ENCODE measurements at places on chromosomes 7 and 10. TPM values are rescaled to one million over a fixed set of nuclear protein-coding genes. Genes with fewer than 3 reads are reported as not detected.

Gene EPC1
- polyA plus RNA-seq, result 78.6 TPM

GRCh38 chr10:6729861-6730344 lies 149.8 kb upstream of the PRKCQ start:
- DNase-seq, result peak; percentile 35

Gene BEND7
- polyA plus RNA-seq, result 20.0 TPM

Gene IGFBP1
- polyA plus RNA-seq, result not detected

Gene RET
- 1.9 TPM for polyA plus RNA-seq

Gene WNT2
- 163 TPM for polyA plus RNA-seq

Gene EBLN1
- not detected for polyA plus RNA-seq

GRCh38 chr10:76769582-76769981 lies 868.0 kb downstream of the KCNMA1 start:
- DNase-seq, result no peak

Gene GOLGA7B
- 0.34 TPM for polyA plus RNA-seq

- no peak for DNase-seq
Measured at GRCh38 chr7:134991469-134992339, 5.4 kb downstream of the AGBL3 start.

Gene SPAG6
- polyA plus RNA-seq, result 6.6 TPM

Gene PPP1R17
- not detected for polyA plus RNA-seq

GRCh38 chr7:2425749-2426148 lies 22.3 kb downstream of the CHST12 start:
- no peak for DNase-seq

Gene ACSM6
- polyA plus RNA-seq, result 0.45 TPM

Gene ZNF853
- 19.4 TPM for polyA plus RNA-seq

GRCh38 chr10:118107040-118107439 lies 60.3 kb upstream of the RAB11FIP2 start:
- DNase-seq, result no peak

DNA sequence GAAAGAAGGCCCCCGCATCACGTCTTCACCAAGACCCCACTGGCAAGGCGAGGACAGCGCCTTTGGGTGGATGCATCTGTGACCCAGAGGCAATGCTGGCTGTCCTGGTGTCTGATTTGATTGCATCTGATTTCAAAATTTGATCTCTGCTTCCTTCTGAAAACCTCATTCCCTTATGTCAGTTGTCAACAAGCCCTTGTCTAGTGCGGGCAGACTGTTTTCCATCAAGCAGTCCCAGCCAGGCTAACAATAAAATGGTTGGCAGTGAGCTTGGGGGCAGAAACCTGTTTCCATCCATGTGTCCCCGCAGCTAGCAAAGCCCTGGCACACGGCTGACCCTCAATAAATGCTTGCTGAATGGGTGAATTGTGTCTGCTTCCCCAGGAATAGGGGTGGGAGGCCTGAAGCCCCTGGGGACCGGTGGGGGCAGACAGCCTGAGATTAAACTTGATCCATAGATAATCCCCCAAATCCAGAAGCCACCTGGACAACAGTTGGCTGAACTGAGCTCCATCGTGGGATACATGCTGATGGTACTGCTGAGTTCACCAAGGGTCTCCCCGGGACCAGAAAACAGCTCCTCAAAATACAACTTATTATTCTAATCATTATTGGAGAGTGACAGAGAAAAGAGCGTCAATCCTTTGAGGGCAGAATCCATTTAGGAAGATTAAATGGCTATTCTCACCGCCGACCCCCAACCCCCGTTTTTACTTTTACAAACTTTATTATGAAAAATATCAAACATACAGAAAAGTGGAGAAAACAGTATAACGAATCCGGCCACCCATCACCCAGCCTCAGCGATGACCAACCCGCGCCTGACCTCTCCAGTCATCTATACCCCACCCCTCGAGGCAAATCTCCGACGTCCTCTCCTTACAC lies 912 bp upstream of the DUSP5 start:
- DNase-seq, result no peak

- no peak for DNase-seq
Measured at GRCh38 chr7:3461923-3462322, 160.9 kb downstream of the SDK1 start.

DNA sequence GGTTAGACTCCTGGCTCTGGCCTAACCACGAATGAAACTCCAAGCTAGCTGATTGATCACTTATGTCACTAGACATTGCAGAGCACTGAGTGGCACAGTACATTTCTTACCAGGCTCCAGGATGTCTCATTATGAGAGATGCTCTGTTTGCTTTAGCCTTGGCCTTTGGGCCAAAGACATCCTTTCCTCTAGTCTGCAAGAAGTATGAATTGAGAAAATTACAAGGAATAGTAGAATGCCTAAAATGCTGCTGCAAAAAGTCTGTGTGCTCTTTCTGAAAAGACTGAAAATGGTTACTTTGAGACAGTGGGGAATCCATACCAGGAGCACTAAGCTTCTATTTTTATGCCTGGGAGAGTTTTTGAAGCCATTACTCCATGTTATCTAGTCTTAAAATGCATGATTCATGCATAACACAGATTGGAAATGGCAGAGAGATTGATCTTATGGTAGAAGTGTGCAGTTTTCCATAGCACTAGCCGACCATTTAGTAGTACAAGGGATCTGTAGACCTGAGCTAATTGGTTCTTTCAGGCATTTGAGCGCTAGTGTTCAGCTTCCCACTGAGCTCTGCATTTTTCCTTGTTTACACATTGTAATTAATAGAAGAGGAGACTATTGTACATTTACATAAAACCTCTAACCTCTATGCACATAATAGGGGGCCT lies 303.8 kb downstream of the PRKG1 start:
- DNase-seq, result no peak

- DNase-seq, result no peak
Measured at GRCh38 chr10:114682532-114682931, 24.5 kb upstream of the ABLIM1 start.

DNA sequence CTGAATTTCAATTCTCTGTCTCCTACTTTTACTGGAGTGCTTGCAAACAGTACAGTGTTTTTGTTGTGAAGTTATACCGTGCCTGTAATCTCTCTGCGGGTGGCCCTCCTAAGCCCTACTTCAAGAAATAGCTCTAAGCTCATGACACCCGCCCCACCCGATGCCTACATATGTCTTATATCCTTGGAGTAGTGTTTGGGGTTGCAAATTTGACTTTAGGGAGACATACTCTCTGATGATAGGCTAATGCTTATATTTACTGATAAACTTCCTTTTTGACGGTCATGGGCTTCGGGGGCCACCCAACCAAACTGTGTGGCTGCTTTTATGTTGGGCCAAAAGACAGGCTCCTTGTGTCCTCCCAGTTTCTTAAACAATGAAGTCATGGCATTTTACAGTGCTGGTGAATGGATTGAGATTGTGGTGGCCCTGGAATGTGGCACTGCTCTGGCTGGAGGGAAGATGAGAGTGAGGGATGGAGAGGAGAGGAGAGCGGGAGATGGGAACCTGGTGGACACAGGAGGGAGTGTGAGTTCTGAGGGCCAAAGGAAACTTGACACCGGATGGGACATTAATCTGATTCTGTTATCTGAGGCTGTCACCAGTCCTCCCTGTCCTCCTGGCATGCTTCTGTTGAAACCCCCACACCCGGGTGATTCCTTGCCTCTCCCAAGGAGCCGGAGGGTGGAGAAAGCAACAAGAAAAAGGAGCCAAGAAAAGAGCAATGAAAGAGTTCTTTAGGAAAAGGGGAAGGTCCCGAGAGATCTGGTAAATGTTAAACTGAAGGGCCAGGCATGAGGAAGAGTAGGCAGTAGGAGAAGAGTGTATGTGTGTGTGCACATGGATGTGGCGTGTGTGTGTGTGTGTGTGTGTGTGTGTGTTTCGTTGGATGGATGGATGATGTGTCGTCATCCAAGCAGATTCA lies 113.3 kb downstream of the TCF7L2 start:
- no peak for DNase-seq

- no peak for DNase-seq
Measured at GRCh38 chr10:7513936-7514335, 103.1 kb upstream of the SFMBT2 start.

GRCh38 chr7:44720301-44720700 lies 28.3 kb upstream of the ZMIZ2 start:
- no peak for DNase-seq

Gene TACC2
- polyA plus RNA-seq, result 24.3 TPM

- no peak for DNase-seq
Measured at GRCh38 chr7:135190703-135191102, 20.2 kb upstream of the CYREN start.

DNA sequence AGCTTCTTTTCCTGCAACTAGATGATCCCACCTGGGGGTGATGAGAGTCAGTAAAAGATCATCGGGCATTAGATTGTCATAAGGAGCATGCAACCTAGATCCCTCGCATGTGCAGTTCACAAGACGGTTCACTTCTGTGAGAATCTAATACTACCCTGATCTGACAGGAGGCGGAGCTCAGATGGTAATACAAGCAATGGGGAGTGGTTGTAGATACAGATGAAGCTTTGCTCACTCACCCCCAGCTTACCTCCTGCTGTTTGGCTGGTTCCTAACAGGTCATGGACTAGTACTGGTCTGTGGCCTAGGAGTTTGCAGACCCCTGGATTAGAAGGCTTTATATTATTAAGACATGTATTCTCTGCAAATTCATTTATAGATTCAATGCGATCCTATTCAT lies 181.6 kb upstream of the MGMT start:
- no peak for DNase-seq

- peak; percentile 73 for DNase-seq
Measured at GRCh38 chr7:47818796-47819606, 129.3 kb downstream of the PKD1L1 start.

DNA sequence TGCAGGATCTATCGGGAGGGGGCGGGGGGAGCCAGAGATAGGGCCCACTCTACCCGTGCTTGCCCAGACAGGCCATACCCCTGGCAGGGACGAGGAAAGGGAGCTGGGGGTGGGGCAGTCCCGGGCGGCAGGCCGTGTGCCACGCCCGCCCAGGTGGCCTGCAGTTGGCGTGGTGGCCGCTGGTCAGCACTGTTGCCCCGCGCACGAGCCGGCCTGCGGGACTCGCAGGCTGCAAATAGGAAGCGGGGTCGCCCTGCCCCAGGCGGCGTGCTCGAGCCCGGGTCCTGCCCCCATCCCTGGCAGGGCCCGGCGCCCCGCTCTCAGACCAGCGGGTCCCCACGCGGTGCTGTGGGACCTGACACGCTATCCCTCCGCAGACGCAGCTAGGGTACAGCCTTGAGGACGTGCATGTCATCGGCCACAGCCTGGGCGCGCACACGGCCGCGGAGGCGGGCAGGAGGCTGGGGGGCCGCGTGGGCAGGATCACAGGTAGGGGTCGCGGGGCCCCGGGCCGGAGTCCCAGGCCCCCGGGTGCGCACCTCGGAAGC lies 6.7 kb downstream of the PNLIPRP2 start:
- DNase-seq, result peak; percentile 14

- DNase-seq, result no peak
Measured at GRCh38 chr7:150856303-150857275, 4.3 kb downstream of the AOC1 start.

- no peak for DNase-seq
Measured at GRCh38 chr7:1651031-1651446, 19.0 kb upstream of the ELFN1 start.

DNA sequence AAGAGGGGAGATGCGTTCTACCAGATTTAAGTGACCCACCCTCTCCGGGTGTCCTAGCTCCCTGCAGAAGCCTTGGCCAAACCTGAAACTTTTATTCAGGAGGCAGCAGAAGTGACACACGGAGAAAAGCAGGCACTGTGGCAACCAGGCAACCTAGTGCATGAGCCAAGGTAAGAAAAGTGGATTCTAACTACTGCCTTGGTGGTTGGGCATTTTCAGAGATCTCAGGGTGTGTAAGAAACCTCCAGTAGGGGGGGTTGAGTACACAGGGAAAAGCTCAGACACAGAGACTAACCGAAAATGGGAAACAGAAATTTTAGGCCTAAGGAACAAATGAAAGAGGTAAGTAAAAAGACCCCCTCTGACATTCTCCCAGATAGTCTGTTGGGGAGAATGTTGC lies 645.7 kb downstream of the ANKRD7 start:
- DNase-seq, result no peak

- no peak for DNase-seq
Measured at GRCh38 chr7:71661671-71662224, 529.8 kb downstream of the GALNT17 start.

DNA sequence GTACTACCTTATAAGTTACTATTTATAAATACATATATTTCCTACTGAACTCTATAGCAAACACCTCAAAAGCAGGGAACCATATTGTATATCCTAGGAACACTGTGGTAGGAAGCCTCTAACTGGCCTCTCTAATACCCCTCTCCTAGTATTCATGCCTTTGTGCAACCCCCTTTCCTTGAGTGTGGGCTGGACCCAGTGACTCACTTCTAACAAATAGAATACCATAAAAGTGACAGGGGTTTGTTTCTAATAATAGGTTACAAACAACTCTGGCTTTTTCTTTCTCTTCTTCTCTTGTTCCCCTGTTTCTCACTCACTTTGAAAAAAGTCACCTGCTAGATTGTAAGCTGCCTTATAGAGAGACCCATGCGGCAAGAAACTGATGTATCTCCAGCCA lies 51.6 kb upstream of the MACC1 start:
- DNase-seq, result no peak

DNA sequence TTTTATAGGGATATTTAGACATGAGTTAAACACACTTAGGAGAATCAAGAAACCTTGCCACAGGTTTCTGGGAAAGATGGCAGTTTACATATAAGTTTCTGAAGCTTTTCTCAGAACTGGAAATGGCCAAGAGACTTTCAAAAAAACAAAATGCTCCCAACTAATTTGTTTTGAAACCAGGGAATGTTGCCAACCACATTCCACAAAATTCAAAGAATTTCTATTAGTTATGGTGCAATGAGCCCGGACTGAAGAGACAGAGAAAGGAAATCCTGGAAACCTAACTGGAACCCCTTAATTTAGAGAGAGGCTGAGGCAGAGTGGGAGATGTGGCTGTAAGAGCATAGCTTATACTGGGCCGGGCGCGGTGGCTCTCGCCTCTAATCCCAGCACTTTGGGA lies 128.5 kb downstream of the PTEN start:
- no peak for DNase-seq

- DNase-seq, result no peak
Measured at GRCh38 chr7:2862831-2863361, 18.8 kb upstream of the GNA12 start.

DNA sequence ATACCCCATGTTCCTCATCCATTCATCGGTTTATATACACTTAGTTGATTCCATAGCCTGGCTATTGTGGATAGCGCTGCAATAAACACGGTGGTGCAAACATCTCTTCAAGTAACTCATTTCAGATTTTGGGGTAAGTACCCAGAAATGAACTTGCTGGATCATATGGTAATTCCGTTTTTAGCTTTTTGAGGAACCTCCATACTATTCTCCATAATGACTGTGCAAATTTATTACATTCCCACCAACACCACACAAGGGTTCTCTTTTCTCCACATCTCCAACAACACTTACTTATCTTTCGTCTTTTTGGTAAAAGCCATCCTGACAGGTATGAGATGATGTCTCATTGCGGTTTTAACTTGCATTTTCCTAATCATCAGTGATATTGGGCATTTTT lies 3.7 kb downstream of the NPFFR1 start:
- no peak for DNase-seq

GRCh38 chr7:22872096-22872807 lies 49.6 kb upstream of the TOMM7 start:
- DNase-seq, result no peak

DNA sequence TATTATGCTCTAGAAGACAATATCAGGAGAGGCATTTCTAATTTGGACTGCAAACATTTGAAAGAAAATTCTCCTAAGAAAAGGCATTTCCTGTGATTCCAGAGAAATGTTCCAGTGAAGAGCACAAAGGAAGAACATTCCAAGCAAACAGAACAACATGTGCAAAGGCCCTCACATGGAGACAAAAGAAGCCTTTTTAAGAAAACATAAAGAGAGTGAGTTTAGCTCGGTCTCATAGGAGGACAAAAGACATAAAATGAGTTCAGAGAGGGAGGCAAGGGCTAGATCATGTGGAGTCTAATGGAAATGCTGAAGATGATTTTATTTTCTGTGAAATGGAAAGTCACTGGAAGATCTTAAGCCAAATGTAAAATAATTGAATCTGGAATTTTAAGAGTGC lies 269.8 kb upstream of the HGF start:
- DNase-seq, result no peak

Data from right lung (tissue), 10 donors.